ENCODE measurements at places on chromosomes 13 and 19.

- no peak for DNase-seq
Measured at GRCh38 chr19:50659318-50660087, 10.3 kb downstream of the C19orf81 start.

- DNase-seq = no peak
Measured at GRCh38 chr13:32663660-32664059, 77.4 kb downstream of the PDS5B start.

DNA sequence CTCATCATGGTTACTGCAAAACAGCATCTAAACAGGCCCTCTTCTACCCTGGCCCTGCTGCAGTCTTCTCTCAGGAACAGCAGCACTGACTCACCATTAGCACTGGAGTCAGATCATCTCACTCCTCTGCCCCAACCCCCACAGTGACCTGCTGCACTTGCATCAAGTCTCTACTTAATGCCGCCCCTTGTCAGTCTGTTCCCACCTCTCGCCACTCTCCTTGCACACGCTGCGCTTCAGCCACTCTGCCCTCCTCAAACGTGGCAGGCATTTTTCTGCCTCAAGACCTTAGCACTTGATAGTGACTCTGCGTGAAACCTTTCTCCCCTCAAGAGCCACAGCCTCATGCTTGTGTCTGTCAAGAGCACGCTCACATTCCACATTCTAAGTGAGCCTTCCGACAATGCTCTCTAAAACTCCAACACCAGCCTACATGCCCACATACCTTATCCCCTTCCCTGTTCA is 22.1 kb downstream of the MIPEP start:
- no peak for DNase-seq

DNA sequence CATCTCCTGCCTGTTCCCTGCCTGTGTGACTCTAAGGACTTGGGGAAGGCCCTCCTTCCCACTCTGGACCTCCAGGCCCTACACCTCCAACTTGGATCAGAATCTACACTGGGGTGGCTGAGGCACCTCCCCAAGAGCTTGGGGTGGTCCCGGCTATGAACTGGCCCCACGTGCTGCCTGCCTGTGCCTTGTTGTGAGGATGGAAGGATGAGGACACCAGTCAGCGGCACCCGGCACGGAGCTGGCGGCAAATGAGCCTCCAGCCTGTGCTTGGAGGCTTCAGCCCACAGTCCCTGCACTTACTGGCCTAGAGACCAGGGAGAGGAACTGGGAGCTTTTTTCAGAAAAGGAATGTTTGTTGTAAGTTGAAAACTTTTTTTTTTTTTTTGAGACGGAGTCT is 8.5 kb downstream of the AKAP8 start:
- no peak for DNase-seq

GRCh38 chr19:43548706-43549105 is 15.7 kb downstream of the ZNF575 start:
- no peak for DNase-seq
